WTC11 (cell line): ENCODE measurements at places on chromosomes 1 and 21. TPM values are rescaled to one million over a fixed set of nuclear protein-coding genes. Genes with fewer than 3 reads are reported as not detected.

The CYP2J2 gene
- total RNA-seq = 0.46 to 0.96 TPM (median 0.92 TPM) in 3 replicates

The NBPF20 gene
- 0.44 to 0.69 TPM (median 0.66 TPM) in 3 replicates for total RNA-seq

The NHLH1 gene
- 0.69 to 0.70 TPM (median 0.69 TPM) in 3 replicates for total RNA-seq

The HOOK1 gene
- total RNA-seq = 33.8 to 45.9 TPM (median 43.9 TPM) in 3 replicates

The FALEC gene
- 0.71 to 1.2 TPM (median 1.0 TPM) in 3 replicates for total RNA-seq
